ENCODE measurements at places on chromosomes 2 and 18.
A peak's percentile ranks its signal among the peaks of the same experiment; 100 is the strongest.

DNA sequence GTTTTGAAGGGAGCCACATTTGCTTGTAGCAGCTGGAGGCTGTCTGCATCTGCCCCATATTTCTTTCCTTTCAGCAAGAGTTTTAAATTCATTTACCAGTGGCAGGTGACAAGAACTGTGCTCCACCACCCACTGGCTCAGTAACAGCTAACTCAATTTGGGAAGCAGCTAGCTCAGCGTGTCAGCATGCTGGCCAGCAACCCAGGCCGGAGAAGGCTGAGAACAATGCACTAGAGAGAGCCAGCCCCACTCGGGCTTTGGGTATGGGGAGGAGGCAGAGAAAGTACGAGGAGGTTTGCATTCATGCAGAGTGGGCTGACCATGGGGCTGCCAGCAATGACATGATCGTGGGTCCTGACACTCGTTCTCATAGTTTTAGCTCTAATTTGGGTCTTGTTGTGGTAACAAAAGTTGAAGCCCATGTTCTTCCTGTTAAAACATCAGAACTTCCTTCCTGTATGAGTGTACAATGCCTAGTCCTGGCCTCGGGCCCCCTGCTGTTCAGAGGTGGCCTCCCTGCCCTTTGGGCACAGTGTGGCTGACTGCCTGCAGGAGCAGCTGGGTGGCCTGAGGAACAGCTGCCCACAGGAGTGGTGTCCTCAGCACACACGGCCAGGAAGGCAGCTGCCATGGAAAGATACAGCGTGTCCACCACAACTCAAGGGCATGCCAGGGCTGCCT, 23.0 kb downstream of the CDC42EP3 start:
- peak; percentile 18 for DNase-seq

DNA sequence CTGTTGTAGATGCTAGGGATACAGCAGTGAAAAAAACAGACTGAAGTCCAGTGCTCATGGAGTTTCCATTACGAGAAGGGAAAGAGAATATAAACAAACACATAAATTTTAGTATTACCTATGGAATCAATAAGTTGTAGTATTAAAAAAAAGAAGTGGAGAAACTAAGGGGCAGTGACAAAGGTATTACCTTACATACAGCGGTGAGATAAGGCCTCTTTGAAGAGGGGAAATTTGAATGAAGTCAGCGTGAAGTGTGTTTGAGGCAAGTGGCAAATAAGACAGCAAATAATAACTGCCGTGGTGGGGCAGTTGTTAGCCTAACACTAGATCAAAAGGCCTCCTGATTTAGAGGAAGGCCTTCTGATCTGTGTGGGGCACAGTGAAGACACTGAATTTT, 57.9 kb downstream of the TLK1 start:
- no peak for DNase-seq

- no peak for DNase-seq
Measured at GRCh38 chr2:83058683-83059082, 1400.4 kb downstream of the SUCLG1 start.

- DNase-seq = no peak
Measured at GRCh38 chr18:35661483-35662146, 80.1 kb downstream of the GALNT1 start.

GRCh38 chr2:74953796-74954499, 4.5 kb upstream of the POLE4 start:
- DNase-seq = no peak

DNA sequence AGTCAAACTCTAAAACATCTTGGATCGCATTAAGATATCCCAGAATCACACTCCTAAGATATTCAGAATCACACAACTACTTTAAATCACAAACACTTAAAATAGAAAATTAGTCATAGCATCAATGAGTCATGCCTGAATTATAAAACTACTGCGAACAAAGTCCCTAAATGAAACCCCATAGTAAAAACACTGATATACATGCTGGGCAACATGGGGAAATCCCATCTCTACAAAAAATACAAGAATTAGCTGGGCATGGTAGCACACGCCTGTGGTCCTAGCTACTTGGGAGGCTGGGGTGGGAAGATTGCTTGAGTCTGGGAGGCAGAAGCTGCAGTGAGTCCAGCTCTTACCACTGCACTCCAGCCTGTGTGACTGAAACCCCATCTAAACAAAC, 101.7 kb downstream of the COBLL1 start:
- DNase-seq = no peak

DNA sequence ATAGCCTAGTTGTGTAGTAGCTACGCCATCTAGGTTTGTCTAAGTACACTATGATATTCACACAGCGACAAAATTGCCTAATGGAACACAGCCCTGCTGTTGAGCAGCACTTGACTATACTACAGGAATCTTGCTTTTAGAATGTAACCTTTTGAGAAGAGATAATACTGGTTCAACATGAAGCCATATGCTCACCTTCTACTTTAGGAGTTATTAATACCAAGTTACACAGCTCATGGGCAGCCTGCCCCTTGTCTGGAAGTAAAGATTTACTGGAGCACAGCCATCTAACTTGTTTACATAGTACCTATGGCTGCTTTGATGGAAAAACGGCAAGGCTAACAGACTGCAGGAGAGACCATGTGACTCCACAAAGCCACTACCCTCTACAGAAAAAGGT, 174.8 kb downstream of the DYM start:
- DNase-seq = no peak

DNA sequence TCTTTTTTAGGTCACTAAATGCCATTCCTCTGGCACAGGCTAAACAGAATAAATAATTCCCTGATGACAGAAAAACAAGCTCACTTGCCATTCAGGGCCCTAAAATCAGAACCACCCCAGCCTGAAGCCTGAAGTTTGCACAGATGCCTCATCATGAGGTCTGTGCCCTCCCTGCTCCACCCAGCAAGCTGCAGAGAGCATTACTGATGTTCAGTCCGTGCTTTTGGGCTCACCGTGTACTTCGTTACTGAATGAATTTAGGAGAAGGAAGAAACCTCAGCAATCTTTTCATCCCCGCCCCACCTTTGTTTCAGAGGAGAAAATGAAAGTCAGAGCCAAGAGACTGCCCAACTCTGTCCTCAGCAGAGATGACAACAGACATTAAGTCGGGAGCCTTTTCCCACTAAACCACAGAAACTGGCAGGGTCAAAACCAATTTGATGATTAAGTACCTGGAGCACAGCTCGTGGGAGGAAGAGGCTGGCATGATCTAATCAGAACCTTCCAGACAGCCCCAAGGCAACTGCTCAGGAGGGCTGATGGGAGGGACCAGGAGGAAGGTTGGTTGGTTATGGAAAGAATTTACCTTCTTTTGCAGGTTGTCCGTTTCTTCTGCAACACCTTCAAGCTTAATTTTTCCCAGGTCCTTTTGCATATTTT, 122.7 kb downstream of the LAMA1 start:
- DNase-seq = no peak

- no peak for DNase-seq
Measured at GRCh38 chr2:145623136-145623535, 1103.2 kb upstream of the ZEB2 start.

- DNase-seq = no peak
Measured at GRCh38 chr2:1055014-1055595, 104.5 kb downstream of the SNTG2 start.

DNA sequence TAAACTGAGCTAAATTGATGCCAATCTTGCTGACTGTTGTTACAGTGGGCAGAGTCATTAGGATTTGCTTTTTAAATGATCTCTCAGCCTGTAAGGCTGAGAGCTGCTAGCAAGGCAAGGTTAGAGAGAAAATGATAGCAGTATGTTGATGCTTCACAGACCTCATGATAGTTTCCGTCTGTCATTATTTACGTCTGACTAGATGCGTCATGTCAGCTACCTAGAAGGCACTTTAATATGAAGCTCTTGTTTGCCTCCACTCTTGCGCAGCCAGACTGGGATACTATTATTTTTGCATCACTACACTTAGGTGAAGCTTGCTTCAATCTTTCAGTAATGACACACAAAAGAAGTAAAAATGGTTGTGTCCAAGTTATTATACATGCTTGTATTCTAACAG, 313.8 kb downstream of the LNPK start:
- DNase-seq = no peak

DNA sequence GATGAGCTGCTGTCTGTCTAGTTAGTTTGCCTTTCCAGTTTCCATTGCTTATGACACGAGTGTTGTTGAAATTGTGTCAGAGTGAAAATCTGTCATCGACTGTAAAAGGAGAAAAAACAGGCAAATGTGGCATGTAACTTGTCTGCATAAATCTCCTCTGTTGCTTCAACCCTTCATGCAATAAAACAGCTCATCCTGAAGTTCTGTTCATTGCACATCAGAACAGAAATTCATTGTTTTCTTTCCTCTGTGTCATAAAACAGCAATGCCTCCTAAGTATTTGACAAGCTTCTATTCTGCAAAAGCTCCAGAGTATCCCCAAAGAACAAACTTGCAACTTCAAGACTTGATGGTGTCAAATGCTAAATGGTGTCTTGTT, 432.1 kb downstream of the MEIS1 start:
- no peak for DNase-seq

GRCh38 chr2:216596236-216596979, 36.8 kb upstream of the IGFBP2 start:
- no peak for DNase-seq

DNA sequence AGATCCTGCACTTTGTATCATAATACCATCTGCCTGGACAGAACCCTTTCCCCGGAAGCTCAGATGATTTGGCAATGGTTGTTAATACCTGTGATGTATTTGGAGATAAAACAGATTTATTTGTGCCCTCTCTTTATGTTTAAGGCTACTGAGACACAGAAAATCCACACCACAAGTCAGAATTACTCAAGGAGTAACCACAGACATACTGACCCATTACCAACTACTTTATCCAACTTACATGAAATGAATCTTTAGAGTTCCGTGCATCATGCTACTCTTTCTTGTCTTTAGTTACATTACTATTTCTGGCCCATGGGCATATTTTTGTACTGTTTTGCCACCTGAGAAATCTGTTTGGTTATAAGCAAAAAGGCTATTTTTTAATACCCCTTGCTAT, 384.0 kb downstream of the STK39 start:
- no peak for DNase-seq

- no peak for DNase-seq
Measured at GRCh38 chr2:88871336-88871735, 179.9 kb downstream of the RPIA start.

DNA sequence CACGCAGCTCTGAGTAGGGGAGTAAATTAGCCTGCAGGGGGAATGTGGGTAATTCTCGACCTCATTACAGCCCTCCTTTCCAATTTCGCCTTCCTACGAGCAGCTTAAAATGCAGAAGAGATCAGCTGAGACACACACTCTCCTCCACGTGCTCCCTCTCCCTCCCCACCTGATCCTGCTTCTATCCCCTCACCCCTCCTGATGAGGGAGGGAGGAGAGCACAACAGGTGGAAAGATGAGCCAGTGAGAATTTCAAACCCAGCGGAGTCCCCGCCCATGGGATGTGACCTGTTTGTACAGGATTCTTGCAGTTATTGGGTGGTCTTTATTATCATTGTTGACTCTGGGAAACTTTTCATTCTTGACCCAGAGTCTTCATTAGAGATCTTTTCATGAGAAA, 35.5 kb downstream of the DDX18 start:
- DNase-seq = no peak

DNA sequence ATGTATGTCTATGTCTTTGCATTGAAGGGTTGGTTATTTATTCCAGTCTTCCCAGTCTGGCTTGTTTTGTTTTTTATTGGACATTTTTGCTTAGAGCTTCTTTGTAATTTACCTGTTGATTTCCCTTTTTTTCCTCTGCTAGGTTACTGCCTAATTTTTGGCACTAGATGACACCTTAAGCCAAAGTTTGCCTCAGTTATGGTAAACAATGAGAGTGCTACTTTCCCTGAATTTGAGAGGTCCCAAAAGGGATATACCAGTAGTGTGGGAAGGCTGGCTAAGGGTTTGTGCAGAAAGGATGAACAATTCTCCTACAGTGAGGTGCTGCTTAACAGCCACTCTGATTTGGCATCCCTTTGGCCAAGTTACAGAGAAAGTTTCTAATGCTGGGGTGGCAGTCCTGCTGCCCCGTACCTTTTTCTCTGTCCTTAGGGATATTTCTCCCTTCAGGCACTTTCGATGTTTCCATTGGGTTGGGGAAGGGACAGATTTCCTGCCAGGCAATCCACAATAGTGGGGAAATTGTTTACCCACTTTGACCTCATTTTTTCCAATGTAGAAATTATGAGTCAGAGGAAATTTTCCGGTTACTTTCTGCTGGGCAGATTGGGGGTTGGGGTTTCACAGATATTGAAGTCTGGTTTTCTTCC, 354.9 kb downstream of the PTPRM start:
- DNase-seq = no peak

DNA sequence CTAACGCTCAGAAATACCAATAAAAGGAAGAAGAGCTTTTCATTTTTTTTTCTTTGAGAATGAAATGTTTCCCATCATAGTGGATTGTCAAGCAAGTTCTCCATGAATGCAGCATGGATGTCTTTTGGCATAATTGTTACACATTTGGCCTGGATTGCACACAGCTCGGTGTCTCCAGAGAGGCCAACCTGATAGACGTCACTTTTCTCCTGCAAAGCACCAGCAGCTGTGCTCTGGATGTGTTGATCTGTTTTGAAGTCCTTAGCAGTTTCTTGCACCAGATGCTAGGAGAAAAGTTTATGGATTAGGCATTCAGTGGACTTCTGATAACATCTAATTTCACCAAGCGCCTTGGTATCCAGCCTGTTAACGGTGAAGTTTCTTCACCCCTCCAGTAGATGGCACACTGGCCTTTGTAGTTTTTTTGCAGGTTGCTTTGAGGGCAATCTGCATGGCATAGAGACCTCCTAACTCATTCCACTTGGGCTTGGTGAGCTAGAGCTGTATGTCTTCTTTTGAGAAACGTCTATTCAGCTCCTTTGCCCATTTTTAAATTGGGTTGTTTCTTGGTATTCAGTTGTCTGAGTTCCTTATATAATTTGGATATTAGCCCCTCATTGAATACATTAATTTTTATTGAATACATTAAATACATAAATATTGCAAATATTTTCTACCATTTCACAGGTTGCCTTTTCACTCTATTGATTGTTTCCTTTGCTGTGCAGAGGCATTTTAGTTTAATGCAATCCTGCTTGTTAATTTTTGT, 59.7 kb downstream of the PTH2R start:
- no peak for DNase-seq

- DNase-seq = no peak
Measured at GRCh38 chr18:74957588-74958224, 251.2 kb downstream of the PTGR3 start.

GRCh38 chr18:40926679-40927078, 1028.4 kb upstream of the PIK3C3 start:
- no peak for DNase-seq

- DNase-seq = no peak
Measured at GRCh38 chr2:236706288-236706687, 136.7 kb downstream of the ACKR3 start.

DNA sequence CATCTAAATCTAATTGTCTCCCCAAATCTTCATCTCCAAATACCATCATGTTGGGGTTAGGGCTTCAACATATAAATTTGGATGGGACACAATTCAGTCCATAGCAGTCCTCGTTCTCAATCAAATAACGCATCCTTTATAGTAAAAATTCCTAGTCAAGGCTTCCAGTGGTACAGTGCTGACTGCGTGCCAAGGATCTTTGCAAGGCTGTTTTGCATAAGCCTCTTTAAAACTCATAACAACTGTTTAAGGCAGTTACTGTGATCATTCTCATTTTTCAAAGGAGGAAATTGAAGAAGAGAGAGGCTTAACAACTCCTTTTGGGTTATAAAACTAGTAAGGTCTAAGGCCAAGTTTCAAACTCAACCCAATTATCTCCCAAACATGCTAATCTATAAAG, 666.9 kb downstream of the NYAP2 start:
- no peak for DNase-seq
